Stromal cell of bone marrow (primary cell): ENCODE measurements at places on chromosomes 1 and 21.

- peak; percentile 31 for DNase-seq
These were observed 178.9 kb upstream of the GREM2 start for GRCh38 chr1:240790856-240791255.

- DNase-seq, result no peak
These were observed 128.5 kb downstream of the RHOU start for GRCh38 chr1:228863776-228864175.

- no peak for DNase-seq
These were observed 529.5 kb downstream of the COL11A1 start for GRCh38 chr1:102578804-102579203.

GRCh38 chr1:26784886-26785285 lies 2.9 kb upstream of the PIGV start:
- no peak for DNase-seq

- DNase-seq, result no peak
These were observed 30.2 kb downstream of the LPAR3 start for GRCh38 chr1:84862810-84863251.

DNA sequence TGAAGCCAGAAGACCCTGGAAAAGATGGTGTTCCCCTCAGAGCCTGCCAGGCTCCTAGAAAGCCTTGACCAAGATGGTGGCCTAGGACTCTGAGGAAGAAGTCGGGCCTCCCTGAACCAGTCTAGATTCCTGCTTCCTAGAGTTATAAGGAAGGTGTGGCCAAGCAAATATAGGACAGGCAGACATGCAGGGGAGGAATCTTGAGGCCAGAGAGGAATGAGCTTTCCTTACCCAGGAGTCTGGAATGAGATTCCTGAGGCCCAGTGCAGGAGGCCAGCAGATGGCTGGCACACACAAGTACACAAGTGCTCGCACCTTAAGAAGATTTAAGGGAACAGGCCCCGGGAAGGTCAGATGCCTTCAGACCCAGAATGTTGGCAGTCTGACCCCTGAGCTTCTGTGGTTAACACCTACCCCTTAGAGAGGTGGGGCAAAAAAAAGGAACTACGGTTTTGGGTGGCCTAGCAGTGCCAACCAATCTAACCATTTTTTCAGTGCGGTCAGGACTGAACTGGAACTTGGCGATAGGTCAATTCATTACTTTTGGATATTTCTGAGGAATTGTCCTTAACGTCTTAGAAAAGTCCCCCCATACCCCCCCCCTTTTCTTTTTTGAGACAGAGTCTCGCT lies 73.3 kb downstream of the MDM4 start:
- no peak for DNase-seq

DNA sequence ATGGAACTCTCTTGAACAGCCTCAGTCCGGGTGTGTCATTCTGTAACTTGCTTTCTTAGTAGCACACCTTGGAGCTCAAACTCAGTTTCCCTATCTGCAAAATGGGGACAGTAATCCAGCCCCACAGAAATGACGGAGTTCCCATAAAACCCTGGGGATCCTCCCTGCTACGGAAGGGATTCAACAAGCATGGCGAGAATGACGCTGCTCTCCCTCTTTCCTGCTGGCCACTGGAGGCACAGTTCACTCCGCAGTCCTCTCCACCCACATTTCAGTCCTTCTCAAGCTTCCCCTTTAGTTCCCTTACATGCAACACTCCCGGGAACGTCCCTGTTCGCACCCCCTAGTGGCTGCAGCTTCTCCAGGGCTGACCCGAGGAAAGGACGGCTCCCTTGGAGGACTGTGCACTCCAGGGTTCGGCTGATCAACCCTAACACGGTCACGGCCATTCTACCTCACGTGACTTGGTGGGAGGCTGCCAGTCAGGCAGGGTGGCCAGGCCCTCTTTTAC lies 20.6 kb downstream of the RUNX3 start:
- no peak for DNase-seq
